C1 segment of cervical spinal cord (tissue), 14 donors: ENCODE measurements at places on chromosomes 2 and 18.
A peak's percentile ranks its signal among the peaks of the same experiment; 100 is the strongest.

GRCh38 chr18:32469190-32469651, 1.5 kb downstream of the GAREM1 start:
- peak; percentile 62 for DNase-seq

DNA sequence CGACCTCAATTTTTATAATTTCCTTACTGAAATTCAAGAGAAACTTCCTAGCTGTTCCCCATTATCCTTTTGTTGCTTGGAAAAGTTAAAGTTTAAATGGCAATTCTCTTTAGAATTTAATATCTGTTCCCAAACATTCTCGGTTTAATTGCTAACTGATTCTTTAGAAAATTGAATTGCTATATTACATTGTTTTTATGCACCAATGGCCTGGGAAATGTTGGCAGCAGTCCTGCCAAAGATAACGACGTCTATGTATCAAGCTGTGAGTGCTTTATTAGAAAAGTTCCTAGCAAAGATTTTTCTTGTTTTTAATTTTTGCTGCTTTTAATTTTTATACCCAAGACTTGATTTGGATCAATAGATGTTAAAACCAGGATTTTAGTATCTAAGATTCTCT, 167.8 kb upstream of the HDAC4 start:
- DNase-seq = no peak

GRCh38 chr2:107712857-107713256, 113.8 kb upstream of the RGPD4 start:
- no peak for DNase-seq

DNA sequence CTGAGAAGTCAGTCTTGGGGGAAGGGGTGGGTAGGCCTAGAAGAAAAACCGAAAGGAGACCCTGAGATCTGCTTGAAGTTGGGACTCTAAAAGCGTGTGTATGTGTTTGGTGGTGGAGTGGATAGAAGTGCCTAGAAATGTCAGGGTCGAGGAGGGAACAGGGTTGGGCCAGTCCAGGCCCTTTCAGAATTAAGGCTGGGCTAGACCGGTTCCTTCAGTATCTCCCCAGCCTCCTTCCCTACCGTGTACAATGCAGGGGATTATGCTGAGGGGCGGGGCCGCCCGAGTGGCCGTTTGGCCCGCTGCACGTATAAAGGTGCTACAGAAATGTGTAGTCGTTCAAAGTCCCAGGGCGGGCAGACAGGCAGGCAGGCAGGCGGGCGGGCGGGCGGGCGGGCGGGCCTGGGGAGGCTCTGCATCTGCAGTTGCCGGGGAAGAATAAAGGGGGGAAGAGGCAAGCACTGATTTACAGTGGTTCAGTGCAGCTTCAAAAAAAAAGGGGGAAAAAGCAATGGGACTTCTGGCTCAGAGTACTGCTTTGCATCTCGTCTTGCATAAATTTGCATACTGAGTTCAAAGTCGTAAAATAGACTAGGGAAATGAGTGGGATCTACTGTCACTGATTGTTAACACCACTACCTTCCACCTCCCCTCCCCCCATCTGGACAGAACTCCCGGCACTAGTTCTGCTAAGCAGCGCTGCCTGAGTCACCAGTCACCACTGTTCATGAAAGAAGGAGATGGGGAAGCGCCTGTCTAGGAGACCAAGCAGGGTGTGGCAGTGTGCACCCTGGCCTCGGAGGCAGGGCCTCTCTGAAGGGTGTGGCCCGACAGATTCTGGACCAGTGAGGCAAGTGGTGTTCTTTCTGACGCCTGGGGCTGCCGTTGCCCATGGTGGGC, 3.6 kb downstream of the IGFBP2 start:
- no peak for DNase-seq

DNA sequence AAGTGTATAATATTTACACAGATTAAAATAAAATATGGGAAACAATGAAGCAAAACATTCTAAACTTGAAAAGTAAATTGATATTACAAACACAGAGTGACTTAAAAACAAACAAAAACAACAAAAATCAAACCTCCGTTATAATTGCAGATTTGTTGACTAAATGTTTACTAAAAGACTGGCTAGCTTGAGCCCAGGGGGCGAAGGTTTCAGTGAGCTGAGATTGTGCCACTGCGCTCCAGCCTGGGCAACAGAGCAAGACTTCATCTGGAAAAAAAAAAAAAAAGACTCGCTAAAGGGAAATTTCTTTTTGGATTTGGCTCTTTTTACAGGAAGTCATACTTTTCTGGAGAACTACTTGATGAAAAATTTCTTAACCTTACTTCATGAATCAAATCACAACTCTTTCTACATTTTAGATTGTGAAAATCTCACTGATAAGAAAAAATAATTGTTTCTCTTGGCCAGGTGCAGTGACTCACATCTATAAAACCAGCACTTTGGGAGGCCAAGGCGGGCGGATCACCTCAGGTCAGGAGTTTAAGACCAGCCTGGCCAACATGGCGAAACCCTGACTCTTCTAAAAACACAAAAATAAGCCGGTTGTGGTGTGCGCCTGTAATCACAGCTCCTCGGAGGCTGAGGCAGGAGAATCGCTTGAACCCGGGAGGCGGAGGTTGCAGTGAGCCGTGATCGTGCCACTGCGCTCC, 9.7 kb downstream of the TFPI start:
- DNase-seq = no peak

DNA sequence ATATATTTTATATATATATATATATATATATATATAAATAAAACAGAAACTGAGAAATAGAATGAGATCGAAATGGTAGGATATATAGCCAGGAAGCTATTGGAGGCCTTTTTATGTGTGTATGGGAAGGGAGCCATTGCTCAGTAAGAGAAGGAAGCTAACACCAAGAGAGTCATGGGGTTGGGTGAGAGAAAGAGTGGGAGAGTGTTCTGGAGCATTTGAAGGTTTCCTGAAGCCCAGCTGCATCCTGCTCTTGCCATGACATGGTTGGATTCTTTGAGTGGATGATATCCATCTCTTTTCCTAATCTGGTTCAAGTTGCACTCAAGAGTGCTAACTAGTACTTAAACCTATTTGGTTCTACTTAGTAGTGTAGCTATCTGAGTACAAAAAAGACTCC, 282.3 kb downstream of the DYSF start:
- DNase-seq = no peak

- DNase-seq = no peak
These were observed 197.5 kb downstream of the IRS1 start for GRCh38 chr2:226601881-226602662.
